Brain pericyte (primary cell): ENCODE measurements at places on chromosomes 2 and 18.
A peak's percentile ranks its signal among the peaks of the same experiment; 100 is the strongest.

DNA sequence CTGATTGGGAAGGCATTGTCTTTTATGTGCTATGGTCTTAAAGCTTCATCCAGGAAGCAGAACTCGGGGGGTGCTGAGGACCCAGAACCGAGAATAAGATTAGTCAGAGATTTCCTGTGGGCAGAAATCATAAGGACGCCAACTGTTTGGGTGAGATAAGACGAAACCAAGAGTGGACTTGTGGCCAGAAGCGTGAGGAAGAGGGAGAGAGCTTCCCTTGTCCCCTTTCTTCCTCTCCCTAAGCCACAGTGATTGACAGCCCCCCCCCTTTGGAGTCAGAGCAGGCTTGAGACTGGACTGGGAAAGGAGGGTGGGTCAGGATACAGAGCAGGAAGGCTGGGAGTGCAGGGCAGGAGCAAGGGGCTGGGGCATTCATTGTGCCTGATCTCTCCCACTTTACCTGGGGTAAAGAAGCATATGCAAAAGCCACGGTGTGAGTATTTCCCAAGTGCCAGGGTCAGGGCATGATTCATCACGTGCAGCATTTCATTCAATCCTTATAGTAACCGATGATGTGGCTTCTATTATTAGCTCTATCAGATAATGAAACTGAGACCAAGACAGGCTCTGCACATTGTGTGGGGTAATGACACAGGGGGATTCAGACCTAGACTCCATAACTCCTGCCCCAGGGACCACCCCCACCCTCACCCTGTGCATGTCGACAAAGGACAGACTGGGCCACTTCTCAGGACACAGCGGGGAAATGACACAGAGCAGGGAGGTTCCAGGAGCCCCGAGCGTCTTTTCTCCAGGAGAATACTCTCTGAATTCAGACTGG, 3.0 kb upstream of the IL1RN start:
- no peak for DNase-seq

- no peak for DNase-seq
These were observed 53.4 kb upstream of the SCN1A start for GRCh38 chr2:166180951-166181812.

- DNase-seq = no peak
These were observed 483.5 kb upstream of the SALL3 start for GRCh38 chr18:78496079-78496478.

GRCh38 chr2:172096626-172097547, 5.8 kb downstream of the DLX2 start:
- no peak for DNase-seq

DNA sequence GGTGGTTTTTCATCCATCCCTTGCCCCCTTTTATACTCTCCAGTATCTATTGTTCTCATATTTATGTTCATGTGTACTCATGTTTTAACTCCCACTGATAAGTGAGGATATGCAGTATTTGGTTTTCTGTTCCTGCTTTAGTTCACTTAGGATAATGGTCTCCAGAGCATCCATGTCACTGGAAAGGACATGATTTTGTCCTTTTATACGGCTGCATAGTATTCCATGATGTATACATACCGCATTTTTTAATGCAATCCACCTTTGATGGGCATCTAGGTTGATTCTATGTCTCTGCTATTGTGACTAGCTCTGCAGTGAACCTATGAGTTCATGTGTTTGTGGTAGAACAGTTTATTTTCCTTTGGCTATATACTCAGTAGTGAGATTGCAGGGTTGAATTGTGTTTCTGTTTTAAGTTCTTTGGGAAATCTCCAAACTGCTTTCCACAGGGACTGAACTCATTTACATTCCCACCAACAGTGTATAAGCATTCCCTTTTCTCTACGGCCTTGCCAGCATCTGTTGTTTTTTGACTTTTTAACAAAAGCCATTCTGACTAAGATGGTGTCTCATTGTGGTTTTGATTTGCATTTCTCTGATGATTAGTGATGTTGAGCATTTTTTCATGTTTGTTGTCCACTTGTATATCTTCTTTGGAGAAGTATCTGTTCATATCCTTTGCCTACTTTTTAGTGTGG, 420.2 kb downstream of the THSD7B start:
- DNase-seq = no peak

DNA sequence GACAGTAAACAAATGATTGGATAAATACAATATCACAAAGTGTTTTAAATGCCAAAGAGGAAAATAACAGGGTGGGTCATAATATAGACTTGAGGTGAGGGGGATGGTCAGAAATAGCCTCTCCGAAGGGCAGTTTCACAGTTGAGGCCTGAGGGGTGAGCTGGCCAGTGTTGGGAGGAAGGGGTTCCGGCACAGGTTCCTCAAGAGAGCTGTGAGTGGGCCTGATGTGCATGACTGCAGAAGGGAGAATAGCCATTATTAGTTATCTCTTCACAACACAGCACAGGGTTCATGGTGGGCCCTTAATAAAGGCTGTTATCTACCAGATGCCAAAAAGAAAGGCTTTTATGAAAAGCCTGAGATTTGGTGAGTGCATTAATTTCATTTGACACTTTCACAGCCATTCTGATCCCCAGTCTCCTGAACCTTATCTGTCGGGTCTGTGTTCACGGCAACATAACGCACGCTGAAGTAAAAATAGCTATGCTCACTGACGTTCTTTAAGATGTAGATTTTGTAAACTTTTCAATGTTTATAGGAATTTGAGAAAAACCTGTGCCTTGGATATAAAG, 39.6 kb downstream of the POLR1A start:
- DNase-seq = no peak

GRCh38 chr2:98469862-98470544, 25.3 kb downstream of the INPP4A start:
- no peak for DNase-seq

DNA sequence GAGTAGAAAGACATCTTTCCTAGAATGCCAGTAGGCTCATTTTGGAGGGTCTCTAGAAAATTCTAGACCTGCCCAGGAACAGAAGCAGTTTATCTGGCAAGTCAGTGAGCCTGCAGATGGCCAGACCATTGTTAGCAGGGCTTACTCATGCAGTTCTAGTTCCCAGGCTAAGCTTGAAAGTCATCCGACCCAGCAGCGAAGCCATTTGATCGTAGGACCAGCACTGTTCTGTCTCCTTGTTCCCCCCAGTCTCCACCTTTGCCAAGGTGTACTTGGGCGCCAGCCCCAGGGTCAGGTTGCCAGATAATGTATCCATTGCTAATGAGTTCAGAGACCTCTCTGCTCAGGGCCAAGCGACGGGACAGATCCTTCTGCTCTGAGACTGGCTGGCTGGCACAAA, 70.1 kb downstream of the EPAS1 start:
- DNase-seq = no peak

DNA sequence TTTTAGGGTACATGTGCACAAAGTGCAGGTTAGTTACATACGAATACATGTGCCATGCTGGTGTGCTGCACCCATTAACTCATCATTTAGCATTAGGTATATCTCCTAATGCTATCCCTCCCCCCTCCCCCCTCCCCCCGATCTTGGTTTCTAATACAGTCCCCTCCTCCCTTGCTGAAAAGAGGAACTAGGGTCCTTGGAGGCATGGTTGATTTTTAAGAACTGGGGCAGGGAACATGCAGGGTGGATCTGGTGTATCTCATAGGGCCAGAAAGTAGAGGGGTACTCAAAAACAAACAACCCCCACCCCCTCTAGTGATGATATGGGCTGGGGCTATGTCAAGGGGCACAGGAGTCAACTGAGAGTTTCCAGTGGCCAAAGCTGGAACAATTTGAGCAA, 153.4 kb downstream of the UBR3 start:
- no peak for DNase-seq

GRCh38 chr2:210410542-210410941, 66.0 kb downstream of the LANCL1 start:
- no peak for DNase-seq

DNA sequence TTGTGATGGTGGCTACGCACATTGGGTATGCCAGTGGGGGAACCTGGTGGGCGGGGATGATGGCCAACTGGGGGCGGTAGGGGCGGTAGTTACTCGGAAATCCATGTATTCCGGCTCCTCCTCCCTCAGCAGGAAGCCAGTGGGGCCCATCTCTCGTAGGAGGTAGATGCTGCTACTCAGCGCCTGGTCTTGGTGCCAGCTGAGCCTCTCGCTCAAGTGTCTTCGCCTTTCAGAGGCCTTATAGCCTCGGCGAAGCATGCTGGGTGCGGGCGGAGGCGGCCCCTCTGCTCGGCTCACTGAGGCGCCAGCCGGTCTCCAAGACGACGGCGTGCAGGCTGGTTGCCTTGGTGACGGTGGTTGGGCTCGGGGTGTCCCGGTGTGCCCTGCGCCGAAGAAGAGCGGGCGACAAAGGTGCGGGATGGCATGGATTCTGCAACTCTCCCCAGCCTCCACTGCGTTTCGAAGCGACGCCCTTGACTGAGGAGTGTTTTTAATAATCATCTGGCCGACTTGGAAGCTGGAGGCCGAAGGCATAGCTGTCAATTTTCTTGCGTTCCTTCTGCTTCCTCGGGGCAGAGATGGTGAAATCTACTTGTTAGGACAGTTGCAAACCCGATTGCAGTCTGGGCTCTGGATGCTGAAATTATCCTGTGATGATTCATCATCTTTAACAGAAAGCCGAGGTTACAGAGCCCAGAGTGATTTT, at the start of gene ZSWIM2:
Gene ZSWIM2, minus strand, starts transcription at position 298 of the 706 bp plus-strand sequence. Its CDS starts 40 bp downstream, at position 258.
- peak; percentile 55 for DNase-seq

DNA sequence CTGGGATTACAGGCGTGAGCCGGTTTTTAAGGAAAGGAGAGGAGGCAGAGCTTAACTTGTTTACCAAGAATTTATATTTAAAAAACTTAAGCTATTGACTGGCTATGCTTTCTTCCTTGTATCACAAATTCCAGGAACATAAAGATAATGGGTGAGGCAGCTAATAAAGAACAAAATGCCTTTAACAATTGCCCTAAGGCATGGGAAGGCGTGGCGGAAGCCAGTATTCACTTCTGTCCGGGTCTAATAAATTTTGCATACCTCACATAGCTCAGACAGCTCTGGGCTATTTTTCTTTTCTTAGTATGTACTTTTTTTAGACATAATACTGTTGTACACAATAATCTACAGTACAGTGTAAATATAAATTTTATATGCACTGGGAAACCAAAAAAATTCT, 1.0 kb upstream of the LDAH start:
- no peak for DNase-seq

GRCh38 chr2:219452361-219453317, 18.0 kb downstream of the SPEG start:
- no peak for DNase-seq

GRCh38 chr2:113041871-113042270, 10.8 kb downstream of the IL36B start:
- DNase-seq = no peak

DNA sequence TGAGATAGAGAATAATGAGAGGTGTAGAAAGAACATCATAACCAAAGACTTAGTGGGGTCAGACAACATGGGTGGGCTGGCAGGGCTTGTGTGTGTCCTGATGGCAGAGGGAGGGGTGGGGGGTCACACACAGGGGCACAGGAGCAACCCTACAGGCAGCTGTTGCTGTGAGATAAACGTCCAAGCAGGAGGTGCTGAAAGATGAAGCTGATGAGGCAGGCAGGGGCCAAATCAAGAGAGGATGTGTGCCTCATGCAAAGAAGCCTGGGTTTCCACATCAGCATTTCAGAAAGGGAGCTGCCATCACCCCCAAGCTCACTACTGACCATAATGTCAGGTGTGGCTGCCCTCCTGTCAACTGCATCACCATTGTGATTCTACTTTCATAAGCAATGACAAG, 16.0 kb upstream of the SKA1 start:
- DNase-seq = no peak

- no peak for DNase-seq
These were observed 73.0 kb upstream of the KCTD1 start for GRCh38 chr18:26621161-26622026.
